ENCODE measurements at places on chromosomes 12 and 14.

GRCh38 chr14:34331728-34332623, 130.1 kb downstream of the SPTSSA start:
- peak; percentile 66 for DNase-seq

- no peak for DNase-seq
These were observed 27.8 kb upstream of the BDKRB2 start for GRCh38 chr14:96176811-96177211.

DNA sequence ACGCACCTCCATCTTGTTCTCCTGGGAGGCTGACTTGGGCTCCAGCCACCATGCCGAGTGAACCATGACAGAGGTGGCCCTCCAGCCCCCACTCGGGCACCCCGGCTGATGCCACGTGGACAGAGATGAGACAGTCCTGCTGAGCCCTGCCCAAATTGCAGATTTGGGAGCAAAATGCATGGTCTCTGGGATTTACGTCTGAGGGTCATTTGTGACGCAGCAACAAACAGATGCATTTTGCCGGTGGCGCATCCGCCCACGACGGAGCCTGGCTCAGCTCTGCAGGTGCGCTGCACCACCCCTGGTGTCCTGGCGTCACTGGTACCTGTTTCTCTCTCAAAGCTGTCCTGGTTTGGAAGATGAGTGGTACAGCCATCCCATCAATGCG, 31.1 kb upstream of the INF2 start:
- no peak for DNase-seq

GRCh38 chr12:10900530-10900929, 8.8 kb downstream of the TAS2R13 start:
- DNase-seq, result no peak

DNA sequence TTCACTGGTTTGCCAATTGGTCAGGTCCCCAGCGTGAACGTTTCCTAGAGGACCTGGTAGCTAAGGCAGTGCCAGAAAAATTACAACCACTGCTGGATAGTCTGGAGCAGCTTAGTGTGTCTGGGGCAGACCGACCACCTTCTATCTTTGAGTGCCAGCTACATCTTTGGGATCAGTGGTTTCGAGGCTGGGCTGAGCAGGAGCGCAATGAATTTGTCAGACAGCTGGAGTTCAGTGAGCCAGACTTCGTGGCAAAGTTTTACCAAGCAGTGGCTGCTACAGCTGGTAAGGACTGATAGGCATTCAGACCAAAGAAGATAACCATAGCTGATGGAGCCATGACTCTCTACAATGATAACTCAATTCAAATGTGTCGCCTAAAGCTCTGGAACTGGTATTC, 2.5 kb downstream of the C14orf119 start:
- no peak for DNase-seq

DNA sequence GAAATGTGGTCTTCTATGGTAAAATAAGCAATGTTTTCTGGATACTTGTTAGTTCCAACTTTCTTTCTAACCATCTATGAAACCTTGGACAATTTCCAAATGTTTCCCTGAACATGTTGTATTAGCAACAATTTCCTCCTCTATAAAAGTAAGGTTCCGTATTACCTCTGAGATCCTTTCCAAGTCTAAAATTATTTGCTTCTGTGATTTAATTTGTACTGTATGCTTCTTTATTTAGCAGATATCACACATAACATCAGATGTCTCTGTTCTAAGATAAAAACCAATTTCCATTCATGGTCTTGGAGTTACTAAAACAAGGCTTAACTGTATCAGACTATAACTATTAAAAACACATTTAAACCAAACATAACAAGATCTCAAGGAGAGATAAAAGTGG, 177.2 kb downstream of the FOXA1 start:
- DNase-seq, result no peak

DNA sequence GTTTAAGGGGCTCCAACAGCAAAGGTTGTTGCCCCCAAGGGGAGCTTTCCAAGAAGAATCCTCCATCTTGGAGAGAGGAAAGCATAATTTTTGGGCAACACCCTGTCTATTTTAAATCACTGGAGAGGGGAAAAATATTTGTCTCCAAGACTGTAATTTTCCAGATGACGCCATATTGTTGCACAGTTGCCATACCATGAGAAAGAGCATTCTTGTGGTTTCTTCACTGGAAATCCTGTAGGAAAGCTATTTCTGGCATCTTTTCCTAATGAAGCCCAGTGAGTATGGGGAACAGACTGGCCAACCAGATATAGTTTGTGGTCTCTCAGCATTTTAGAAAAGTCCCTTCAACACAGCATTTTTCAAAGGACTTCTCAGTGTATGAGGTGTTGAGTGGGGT, 88.1 kb upstream of the MANSC4 start:
- DNase-seq, result no peak

- DNase-seq, result no peak
These were observed 19.7 kb upstream of the RAB35 start for GRCh38 chr12:120136093-120136770.

DNA sequence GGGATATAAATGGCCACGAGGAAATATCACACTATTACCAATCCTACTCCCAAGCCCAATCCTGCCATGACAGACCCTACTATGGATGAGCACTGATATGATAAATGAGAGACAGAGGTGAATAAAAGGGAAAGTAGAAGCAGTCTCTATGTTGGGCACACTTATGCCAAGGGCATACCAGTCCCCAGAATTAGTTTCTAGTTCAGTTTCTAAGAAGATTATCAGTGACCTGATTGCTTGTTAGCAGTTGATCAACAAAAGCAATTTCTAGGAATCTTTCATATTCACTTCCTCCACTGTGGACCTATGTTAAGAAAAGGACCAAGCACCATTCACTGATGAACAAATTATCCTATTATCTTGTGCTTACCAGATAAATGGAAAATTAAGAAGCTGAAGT, 20.0 kb downstream of the SCAF11 start:
- no peak for DNase-seq

DNA sequence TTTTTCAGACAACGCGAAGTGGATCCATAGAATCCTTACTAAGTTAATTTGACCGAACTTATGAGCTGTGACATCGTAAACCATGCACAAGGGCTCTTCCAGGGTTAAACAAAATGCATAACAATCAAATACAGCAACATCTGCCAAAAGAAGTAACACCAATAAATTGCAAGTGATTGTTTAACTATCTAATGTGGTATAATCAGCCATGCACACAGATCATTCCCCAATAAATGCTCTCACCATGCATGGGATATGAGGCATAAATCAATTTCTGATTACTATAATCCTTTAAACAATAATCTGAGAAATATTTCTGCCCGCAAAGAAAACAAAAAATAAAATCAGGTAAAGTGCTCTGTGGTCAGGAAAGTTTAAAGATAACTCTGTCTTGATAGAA, 7.7 kb upstream of the PLEKHG7 start:
- DNase-seq, result no peak

- no peak for DNase-seq
These were observed 58.8 kb upstream of the FLRT2 start for GRCh38 chr14:85471156-85471555.

DNA sequence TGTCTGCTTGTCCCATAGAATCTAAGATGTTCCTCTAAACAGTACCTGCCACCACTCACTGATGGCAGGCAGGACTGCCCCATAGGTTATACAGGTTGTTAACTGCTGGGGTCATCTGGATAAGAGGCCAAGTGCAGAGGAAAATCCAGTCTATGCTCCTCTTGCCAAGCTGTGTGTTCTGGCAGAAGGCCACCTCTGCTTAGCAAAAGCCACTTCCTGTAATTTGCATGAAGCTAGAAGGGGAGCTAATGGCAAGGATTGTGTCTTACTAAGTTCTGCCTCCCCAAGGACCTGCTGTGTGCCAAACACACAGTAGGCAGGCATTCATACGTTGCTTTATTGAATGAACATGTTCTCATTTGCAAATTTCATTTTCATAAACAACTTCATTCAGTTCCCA, 445.4 kb downstream of the BCL11B start:
- no peak for DNase-seq

GRCh38 chr12:111355201-111355925, 13.5 kb downstream of the PHETA1 start:
- peak; percentile 13 for DNase-seq

DNA sequence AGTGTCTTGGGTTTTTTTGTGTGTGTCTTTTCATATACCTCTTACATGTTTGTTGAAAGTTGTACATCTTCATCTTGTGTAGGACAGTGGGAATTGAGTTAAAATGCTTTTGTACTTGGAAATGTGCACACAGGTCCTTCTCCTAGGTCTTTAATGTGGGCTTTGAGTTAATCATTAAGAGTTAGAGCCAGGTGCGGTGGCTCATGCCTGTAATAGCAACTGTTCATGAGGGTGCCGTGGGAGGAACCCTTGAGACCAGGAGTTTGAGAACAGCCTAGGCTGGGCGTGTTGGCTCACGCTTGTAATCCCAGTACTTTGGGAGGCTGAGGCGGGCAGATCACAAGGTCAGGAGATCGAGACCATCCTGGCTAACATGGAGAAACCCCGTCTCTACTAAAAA, 13.9 kb downstream of the CLECL1 start:
- DNase-seq, result no peak

GRCh38 chr14:24351517-24351916, 11.7 kb upstream of the RIPK3 start:
- DNase-seq, result no peak

DNA sequence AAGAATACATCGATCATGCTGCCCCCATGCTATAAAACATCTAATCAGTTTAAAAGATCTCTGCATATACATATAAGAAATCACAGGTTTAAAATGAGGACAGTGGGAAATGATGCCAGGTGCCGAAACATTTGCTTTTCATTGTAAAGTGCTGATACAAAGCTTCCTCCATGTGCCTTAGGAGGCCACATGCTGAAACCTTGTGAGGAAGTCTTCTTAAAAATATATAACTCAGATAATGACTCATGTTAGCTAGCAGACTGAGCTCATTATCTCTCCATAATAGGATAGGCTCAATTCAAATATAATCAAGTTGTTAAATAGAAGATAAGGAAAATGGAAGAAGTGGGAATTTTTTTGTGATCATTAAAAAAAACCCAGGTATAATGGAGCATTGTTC, 65.9 kb downstream of the RFX4 start:
- DNase-seq, result no peak

- no peak for DNase-seq
These were observed 4.6 kb downstream of the SALL2 start for GRCh38 chr14:21521501-21521900.

GRCh38 chr12:108717243-108717642, 14.1 kb downstream of the CORO1C start:
- no peak for DNase-seq

DNA sequence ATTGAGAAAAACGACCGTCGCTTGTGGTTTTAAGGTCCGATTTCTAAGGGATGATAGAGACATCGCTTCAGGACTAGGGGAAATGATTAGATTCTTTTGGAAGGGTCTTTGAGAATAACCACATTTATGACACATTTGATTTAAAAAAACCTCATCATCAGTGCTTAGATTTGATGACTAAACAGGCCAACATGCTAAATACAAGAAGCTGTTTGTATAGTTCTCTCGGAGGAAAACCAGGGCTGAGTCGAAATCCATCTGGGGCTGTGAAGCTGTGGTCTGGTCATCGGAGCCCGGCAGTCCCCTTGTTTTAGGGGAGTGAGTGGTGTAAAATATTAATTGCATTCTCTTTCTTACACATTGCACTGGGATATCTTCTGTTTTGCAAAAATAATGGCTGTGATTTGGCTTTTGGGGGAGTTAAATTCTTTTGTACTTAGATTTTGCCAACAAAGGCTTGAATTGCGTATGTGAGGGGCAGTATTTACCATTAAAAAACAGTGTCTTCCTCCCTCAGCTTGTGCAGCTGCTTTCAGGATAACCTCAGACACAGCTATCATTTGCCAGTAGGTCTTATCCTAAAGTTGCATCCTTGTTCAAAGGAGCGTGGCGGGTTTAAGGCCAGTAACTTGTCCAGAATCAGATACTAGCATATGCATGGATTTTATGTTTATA, 550 bp downstream of the GNG2 start:
- DNase-seq, result no peak

DNA sequence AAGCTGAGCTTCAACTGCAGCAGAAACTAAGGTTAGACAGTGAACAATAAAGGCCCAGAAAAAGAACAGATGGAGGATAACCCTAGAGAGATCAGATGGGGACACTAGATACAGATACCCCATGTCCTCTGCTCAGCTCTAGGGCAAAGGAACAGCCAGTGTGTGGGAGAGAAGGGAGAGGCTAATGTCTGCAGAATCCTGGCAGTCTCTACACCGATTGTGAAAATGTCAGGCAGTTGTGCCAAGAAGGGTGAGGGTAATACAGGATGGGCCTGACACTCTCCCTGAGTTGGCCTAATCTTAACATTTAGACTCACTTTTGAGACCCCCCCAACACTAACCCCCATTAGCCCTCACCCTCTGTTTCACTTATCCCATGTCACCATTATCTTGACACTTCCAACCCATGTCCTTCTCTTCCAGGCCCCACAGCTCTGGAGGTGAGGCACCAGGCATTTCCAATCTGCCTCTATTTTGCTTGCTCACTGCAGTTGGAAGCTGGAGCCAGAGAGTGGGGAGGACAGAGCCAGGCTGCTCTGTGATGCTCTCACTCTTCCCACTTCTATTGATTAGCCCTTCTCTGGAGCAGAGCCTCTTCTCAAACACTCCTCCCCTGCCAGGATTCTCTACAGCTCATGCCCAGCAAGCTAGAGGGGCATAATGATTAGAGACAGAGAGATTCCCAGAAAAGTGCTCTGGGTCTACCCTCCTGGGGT, 3.0 kb upstream of the BLOC1S1 start:
- no peak for DNase-seq

- DNase-seq, result no peak
These were observed 9.9 kb downstream of the GLI1 start for GRCh38 chr12:57469296-57470164.

- no peak for DNase-seq
These were observed 45.9 kb upstream of the SLC24A4 start for GRCh38 chr14:92277031-92277430.

- DNase-seq, result peak; percentile 28
These were observed 64.1 kb downstream of the SYNE3 start for GRCh38 chr14:95452176-95452892.

DNA sequence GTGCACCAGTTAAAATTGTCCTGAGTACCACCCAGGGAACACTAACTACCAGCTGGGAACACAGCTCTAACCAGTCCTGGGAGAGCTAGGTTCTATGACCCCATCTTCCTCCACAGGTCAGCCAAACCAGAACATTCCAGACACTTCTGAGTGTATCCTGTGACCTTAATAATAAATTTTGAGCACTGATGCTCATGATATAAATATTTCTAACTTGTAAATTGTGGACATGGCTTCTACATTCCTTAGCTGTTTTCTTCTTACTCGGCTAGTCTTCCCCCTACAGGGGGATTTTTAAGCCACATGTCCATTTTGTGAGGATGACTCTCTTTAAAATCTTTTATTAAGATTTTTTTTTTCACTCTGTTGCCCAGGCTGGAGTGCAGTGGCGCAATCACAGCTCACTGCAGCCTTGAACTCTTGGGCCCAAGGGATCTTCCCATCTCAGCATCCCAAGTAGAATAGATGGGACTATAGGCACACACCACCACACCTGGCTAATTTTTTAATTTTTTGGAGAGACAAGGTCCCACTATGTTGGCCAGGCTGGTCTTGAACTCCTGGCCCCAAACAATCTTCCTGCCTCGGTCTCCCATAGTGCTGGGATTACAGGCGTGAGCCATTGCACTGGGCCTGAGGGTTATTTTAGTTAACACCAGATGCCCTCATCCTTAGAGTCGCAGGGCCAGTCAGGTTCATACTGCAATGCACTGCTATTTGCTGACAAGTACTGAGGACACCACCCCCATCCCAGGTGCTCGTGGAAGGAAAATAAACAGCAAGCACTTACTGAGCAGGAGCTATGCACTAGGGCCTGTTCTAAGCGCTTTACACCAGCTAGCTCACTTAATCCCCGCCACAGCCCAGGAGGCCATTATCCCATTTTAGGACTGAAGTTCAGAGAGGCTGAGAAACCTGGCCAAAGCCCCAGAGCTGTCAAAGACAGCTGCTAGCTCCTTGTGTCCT, 142.6 kb upstream of the NCOR2 start:
- no peak for DNase-seq
